Activated CD8-positive, alpha-beta T cell treated with anti-CD3 and anti-CD28 coated beads, Interleukin-2, amount 10 ng/mL, durations not matched to agents 7 days and 5 days (primary cell): ENCODE measurements at places on chromosomes 2 and 18. TPM values are rescaled to one million over a fixed set of nuclear protein-coding genes. Genes with fewer than 3 reads are reported as not detected.

- DNase-seq = no peak
These were observed 95.8 kb downstream of the TMEM163 start for GRCh38 chr2:134623046-134623445.

CLASP1 gene
- 62.3 TPM for total RNA-seq

MIB1 gene
- total RNA-seq = 32.6 TPM

CHRND gene
- not detected for total RNA-seq

OBSL1 gene
- 0.18 TPM for total RNA-seq

NAT8 gene
- total RNA-seq = not detected
